ENCODE measurements at places on chromosomes 4 and X.

GRCh38 chr4:150944660-150945059 lies 70.4 kb downstream of the LRBA start:
- no peak for DNase-seq

DNA sequence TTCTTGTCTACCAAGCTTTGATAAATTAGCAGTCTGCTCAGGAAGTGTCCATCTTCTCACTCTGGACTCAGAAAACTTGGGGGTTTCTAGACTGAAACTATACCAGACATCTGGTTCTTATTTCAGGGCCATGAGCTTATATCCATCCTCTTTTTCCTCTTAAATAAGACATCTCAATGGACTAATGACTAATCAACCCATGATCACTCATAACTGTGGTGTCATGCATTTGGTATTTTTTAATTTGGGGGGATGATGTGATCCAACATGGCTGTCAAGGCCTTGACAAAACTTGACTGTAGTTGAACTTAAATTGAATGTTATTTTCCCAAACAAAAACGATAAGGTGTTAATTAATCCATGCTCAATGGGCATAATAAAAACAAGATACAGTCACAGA lies 87.8 kb downstream of the GPRASP3 start:
- no peak for DNase-seq

DNA sequence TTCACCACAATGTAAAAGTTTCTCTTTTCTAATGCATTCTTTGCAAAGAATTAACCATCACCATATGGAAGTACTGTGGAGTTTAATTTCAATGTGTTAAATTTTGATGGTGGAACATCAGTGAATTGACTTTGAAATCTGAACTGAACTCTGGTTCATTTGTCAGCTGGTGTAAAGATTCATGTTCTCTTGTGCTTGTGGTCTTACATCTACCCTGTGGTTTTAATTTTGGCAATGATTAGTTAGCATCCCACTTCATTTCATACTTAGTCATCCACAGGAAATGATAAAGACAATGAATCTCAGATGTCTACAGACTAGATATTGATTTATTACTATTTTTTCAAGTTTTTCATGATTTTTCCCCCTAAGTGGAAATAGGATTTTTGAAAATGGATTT lies 77.8 kb downstream of the GRID2 start:
- DNase-seq, result no peak

- no peak for DNase-seq
These were observed 956 bp downstream of the TAPT1 start for GRCh38 chr4:16225167-16225862.

DNA sequence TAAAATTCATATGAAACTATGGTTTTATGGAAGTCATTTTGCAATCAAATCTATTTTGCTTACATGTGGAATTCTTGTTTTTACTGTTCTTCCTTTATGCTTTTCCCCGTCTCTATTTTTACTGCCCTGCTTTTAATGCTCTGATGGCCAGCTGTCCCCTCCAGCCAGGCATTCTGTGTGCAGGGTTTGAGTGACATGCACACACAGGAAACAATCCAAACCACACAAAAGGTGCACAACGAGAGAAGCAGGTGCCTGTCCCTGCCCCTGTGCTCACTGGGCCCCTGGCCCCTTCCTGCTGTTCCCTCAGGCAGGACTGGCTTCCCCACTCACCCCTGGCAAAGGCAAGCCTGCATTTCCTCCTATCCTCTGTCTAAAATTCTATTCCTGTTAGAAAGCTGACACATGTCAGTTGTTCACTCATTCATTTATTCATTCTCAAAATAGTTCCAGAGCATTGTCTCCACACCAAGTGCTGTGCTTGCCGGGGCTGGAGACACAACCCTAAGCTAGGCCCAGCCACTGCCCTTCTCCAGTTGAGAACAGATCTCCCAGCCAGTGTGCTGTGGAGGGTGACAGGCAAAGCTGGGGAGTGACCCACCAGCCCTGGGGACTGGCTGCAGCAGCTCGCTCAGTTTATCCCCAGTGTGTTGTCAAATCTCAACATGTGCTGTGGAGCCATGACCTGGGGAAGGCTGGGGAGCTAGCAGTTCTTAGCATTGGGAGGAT lies 346.3 kb downstream of the FBXW7 start:
- no peak for DNase-seq

- no peak for DNase-seq
These were observed 136.2 kb downstream of the CPXCR1 start for GRCh38 chrX:88883200-88883599.

DNA sequence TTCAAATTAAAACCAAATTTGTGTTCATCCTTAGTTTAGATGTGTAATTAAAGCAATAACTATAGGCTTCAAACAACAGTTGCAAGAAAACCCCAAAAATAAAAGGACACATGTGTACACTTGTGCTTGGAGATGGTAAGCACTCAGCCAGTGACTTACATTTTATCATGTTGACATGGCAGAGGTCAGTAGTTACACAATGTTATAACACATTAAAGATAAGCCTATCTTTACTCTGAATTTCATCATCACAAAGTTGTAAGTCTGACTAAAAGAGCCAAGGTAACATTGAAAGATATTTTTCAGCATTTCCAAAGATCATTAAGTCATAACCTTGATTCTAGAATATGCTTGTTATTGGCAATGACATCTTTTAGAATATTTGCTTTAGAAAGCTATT lies 98.5 kb upstream of the PNPLA4 start:
- DNase-seq, result no peak

- DNase-seq, result no peak
These were observed 62.1 kb upstream of the XIAP start for GRCh38 chrX:123797543-123798447.

DNA sequence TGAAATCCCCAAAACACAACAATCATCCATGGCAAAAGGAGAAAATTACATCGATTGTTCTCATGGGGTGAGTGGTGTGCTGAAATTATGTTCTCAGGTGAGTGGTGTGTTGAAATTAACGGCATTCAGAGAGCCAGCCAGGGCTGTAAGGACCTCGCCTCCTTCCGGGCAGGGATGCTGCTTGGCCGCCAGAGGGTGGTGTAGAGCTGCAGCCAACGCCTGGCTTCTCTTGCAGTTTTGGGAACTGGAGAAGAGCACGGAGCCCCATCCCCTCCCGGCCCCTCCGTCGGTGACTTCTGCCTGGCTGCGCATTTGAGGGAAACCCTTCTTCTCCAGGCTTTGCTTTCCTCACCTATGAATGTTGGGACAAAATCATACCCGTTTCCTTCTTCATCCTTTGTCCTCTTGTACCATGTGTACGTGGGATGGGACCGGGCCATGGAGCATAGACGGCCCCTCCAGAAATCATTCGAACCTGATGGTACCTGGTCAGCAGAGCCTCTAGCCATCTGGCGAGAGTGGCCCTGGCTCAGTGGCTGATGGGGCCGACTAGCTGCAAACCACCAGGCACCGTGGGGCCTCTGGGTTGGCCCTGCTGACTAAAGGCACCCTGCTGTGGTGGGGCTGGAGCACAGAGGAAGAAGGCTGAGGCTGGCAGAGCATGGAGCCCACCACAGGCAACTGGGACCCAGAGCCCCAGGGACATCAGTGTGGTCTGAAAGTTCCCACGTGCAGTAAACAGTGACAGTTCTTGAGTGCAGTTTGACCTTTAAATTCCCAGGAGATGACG lies 28.4 kb downstream of the TRMT44 start:
- peak; percentile 49 for DNase-seq
